Immature natural killer cell (primary cell): ENCODE measurements at places on chromosomes 4 and X.
A peak's percentile ranks its signal among the peaks of the same experiment; 100 is the strongest.

- H3K27ac ChIP-seq, result no peak overlapping the region
- no peaks in the 10 kb centered on the region for H3K4me1 ChIP-seq
- H3K27me3 ChIP-seq, result no peaks in the 10 kb centered on the region
- H3K4me3 ChIP-seq, result no peak overlapping the region
Measured at GRCh38 chr4:152221816-152222516, 313.9 kb downstream of the FBXW7 start.

DNA sequence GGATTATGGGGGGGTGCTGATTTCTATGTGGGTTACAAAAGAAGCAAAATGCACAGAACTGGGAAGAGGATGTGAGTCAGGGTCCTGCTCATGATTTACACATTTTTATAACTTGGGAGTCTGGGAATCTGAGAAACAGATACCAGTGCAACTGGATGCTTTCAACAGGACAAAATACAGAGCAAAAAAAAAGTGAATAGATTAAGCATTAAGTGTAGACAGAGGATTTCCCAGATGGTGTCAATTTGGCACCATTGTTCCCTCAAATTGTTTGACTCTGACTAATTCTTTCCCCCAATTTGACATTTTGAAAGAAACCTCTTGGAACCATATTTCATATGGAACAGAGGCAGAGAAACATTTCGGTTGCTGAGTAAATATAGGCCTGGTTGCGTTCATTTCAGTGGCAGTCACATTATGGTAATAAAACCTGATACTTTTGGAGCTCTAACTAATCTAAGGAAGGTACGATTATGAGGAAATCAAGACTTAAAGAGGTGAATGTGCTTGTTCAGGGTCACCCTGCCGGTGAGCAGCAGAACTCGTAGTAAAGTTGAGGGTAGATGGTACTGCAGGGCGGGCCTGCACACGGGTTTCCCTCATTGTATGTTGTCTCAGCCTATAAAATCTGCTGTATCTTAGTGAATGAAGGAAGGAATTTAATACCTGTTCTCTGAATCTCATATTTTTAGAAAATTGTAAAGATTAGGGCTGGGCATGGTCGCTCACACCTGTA is 18.7 kb upstream of the CDKL5 start:
- no peak overlapping the region for H3K27ac ChIP-seq
- H3K36me3 ChIP-seq, result no peaks in the 10 kb centered on the region
- DNase-seq, result no peak
- no peak overlapping the region for H3K4me3 ChIP-seq

GRCh38 chr4:169228076-169228475 is 42.7 kb downstream of the SH3RF1 start:
- no peaks in the 10 kb centered on the region for H3K27me3 ChIP-seq
- H3K36me3 ChIP-seq, result no peaks in the 10 kb centered on the region
- H3K4me1 ChIP-seq, result no peaks in the 10 kb centered on the region
- H3K4me3 ChIP-seq, result no peak overlapping the region

- H3K4me1 ChIP-seq, result no peaks in the 10 kb centered on the region
- peaks cover 12% of the 10 kb centered on the region for H3K27me3 ChIP-seq
- H3K27ac ChIP-seq, result no peak overlapping the region
- no peak for DNase-seq
Measured at GRCh38 chr4:1418494-1419285, 12.4 kb upstream of the NKX1-1 start.

DNA sequence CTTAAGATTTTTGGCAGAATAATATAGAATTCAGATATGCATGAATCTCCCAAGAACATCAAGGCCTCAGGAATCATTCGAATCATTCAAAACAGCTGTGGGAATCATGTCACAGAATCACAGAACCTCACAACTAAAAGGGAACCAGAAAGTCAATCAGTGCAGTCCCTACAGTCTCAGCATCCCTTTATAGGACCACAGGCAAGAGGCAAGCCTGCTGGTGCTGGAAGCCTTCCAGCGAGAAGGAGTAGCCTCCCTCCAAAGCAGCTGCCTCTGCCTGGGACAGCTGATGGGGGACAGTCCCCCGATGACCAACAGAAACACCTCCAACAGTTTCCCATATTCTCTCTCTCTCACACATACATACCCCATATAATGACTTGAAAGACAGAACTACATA is 20.7 kb downstream of the QDPR start:
- no peak overlapping the region for H3K27ac ChIP-seq
- no peak for DNase-seq
- H3K4me1 ChIP-seq, result no peaks in the 10 kb centered on the region
- H3K4me3 ChIP-seq, result no peak overlapping the region

- H3K4me1 ChIP-seq, result no peaks in the 10 kb centered on the region
- no peak for DNase-seq
- H3K36me3 ChIP-seq, result no peaks in the 10 kb centered on the region
Measured at GRCh38 chrX:6778544-6779503, 243.9 kb upstream of the VCX3A start.

GRCh38 chr4:52788806-52789205 is 37.6 kb upstream of the ERVMER34-1 start:
- H3K36me3 ChIP-seq, result no peaks in the 10 kb centered on the region
- no peaks in the 10 kb centered on the region for H3K4me1 ChIP-seq
- no peak for DNase-seq
- H3K27ac ChIP-seq, result no peak overlapping the region
- H3K4me3 ChIP-seq, result no peak overlapping the region

DNA sequence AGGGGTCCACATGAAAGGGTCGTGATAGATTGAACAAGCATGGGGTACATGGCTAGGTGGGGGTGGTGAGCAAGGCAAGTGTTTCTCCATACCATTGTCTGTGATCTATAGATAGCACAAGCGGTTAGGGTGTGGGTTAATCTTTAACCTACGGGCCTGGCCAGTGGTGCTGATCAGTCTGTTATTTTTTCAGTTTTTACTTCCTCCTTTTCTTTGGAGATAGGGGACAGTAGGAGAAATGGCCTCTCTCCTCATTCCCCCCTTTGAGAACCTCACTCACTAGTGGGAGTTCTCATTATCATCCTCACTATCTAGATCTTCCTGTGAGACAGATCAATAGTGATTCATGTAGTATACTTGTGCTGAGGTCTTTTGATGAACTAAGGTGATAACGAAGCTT is 16.2 kb upstream of the GPKOW start:
- peaks cover 2% of the 10 kb centered on the region for H3K27me3 ChIP-seq
- no peak overlapping the region for H3K27ac ChIP-seq

- no peaks in the 10 kb centered on the region for H3K36me3 ChIP-seq
- no peaks in the 10 kb centered on the region for H3K4me1 ChIP-seq
- H3K27me3 ChIP-seq, result peaks cover 2% of the 10 kb centered on the region
- no peak overlapping the region for H3K4me3 ChIP-seq
Measured at GRCh38 chr4:26171941-26172340, 148.9 kb upstream of the RBPJ start.

DNA sequence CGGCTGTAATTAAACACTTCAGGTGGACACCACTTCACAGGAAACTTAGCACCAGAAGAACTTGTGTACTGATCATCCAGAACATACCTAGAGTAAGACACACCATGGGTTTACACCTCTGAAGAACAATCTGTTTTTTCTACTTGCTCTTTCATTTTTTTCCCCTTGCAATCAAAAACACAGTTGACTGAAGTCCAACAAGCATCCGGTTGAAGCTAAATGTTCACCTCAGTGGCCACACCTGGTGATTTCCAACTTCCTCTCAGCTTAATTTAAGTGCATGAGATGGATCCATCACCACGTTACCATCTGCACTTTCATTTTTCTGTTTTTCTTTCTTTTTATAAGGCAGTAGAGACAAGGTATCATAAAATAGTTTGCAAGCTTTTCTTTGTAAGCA is 4.9 kb upstream of the TXK start:
- H3K27ac ChIP-seq, result peak overlapping the region; percentile 95
- peaks cover 71% of the 10 kb centered on the region for H3K4me1 ChIP-seq
- H3K27me3 ChIP-seq, result no peaks in the 10 kb centered on the region
- peak overlapping the region; percentile 66 for H3K4me3 ChIP-seq

DNA sequence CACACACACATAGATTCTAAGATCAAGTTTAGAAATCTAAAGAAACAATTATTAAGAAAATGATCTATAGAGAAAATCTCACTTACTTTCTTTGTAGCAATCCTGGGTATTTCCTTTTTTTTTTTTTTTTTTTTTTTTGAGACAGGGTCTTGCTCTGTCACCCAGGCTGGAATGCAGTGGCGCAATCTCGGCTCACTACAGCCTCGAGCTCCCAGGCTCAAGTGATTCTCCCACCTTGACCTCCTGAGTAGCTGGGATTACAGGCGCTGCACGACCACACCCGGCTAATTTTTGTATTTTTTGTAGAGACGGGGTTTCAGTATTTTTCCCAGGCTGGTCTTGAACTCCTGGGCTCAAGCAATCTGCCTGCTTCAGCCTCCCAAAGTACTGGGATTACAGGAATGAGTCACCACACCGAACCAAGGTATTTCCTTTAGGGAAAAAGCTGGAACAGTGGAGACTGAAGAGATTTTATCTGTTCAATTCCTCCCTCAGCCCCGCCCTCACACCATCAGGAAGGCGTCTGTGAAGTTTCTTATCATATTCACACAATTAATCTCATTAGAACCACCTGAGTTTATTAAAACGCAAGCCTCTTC is at the start of gene TRIML2:
Gene TRIML2, minus strand, starts transcription at position 447 of the 599 bp plus-strand sequence. CDS start 4,235 bp downstream, outside the sequence.
- no peak for DNase-seq
- H3K27me3 ChIP-seq, result no peaks in the 10 kb centered on the region
- H3K36me3 ChIP-seq, result peaks cover 4% of the 10 kb centered on the region
- H3K4me1 ChIP-seq, result no peaks in the 10 kb centered on the region
- H3K4me3 ChIP-seq, result no peak within 1 kb of the TSS
